8988T (cell line): ENCODE measurements at places on chromosomes 3 and 15.

DNA sequence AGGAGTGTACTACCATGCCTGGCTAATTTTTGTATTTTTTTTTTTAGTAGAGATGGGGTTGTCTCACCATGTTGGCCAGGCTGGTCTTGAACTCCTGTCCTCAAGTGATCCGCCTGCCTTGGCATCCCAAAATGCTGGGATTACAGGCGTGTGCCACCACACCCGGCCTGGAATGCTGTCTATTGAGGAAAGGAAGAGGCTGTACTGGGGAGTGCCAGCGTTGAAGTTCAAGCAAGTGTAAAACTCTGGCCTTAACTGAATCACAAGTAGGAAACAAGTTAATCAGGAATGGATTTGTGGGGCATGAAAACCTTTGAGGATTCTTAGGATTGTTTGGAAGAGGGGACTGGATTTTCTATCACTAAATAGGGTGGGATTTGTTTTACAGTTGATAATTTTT lies 1.4 kb upstream of the SENP2 start:
- DNase-seq = no peak

- DNase-seq = no peak
Observed at GRCh38 chr3:195856410-195857084, 44.8 kb upstream of the MUC4 start.

DNA sequence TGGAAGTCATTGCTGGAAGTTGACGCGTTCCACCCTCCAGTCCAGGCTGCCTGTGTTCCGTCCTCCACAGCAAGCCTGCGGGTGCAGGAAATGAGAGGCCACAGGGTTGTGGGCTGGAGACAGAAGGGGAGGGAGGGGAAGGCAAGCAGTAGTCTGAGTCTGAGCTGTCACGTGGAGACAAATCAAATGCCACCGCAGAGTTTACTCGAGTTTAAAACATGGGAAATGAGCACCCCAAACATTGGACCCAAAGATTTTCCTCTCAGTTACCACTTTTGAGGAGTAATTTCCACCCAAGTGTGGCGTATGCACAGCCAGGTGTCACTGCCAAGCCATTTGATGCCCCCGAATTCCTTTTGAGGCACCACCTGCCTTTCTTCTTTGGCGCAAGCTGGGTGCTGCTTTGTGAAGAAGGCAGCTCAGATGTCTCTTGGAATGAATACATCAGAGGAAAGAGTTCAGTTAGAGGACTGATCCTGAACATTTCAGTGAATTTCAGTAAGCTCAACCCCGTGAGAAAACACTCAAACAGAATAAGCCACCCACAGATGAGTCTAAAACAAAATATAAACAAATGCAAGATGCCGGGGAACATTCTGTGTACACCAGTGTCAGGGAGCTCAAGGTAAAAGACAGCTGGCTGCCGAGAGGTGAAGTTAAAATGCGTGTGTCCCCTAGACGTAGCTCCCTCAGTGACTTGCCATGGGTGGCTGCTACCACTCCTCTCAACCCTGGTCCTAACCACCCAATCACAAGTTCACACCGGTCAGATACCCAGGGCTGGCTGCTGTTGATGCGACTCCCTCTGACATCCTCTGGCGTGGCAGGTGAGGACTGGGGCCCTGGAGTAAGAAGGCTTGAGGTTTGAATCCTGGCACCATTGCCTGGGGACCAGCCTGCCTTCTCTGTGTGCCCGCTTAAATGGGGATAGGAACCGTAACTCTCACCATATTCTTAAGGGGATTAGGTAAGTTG lies 203.8 kb downstream of the UACA start:
- DNase-seq = no peak

- DNase-seq = no peak
Observed at GRCh38 chr3:192652727-192653126, 74.6 kb downstream of the FGF12 start.

DNA sequence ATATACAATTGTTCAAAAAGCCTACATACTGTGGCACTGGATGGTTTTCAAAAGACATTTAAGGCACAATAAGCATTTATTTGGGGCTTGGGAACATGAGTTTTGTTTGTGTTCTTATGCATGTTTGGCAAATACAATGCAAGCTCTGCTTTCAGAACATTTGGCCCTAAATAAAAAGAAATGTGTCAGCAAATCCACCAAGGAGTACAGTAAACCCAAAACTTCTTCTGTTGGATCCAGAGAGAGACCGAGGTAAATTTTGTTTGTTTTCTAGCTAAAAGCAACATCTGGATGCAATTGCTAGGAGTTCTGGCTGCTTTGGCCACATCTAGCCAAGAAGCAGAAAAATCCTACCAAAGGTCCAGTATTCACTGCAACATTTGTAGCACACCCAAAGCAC lies 168.8 kb downstream of the DCLK3 start:
- DNase-seq = no peak

DNA sequence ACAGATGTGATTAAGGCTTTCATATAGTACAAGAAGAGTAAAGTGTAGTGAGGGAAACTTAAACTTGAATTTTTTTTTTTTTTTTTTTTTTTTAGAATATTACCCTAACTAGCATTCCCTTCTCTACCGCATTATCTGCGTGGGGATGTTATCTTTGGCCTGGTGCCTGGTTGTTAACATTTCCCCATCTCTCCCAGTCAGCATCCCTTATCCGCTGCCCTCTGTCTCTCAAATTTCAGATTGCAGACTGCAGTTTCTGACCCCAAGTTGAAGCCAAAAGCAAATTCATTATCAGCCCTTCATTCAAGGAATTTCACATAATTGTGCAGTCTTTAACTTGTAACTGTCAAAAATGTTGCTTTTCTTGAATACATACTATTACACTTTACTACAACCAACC lies 353.0 kb downstream of the PLOD2 start:
- DNase-seq = no peak

GRCh38 chr3:76582632-76583378 lies 457.1 kb upstream of the ROBO2 start:
- no peak for DNase-seq

DNA sequence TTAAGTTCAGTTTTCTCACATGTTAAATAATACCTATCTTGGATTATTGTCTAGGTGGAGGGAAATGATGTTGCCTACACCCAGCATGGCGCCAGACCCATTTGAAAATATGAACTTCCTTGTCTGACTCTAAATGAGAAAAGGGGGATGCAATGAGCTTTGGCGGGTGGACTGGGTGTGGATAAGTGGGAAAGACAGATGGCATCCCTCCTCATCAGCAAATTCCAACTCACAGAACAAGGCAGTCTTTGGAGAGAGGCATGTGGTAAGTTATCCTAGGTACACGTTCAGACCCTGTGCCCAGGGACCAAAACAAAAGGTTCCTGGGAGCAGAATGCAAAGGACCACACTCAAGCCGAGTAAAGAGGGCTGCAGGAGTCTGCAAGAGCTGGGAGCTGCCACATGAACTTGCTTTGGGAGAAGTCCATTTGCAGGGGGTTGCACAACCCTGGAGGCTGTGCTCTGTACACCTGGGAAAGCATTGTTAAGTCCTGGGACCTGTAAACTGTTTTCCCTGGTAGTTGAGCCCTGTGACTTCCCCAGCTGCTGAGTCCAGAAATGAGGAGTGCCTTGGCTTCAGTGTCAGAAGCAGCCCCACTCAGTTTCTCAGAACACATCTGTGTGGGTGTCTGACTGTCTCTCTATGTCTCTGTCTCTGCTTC lies 102.3 kb upstream of the TPM1 start:
- DNase-seq = no peak

- DNase-seq = no peak
Observed at GRCh38 chr15:88401996-88402656, 65.1 kb downstream of the MRPL46 start.

DNA sequence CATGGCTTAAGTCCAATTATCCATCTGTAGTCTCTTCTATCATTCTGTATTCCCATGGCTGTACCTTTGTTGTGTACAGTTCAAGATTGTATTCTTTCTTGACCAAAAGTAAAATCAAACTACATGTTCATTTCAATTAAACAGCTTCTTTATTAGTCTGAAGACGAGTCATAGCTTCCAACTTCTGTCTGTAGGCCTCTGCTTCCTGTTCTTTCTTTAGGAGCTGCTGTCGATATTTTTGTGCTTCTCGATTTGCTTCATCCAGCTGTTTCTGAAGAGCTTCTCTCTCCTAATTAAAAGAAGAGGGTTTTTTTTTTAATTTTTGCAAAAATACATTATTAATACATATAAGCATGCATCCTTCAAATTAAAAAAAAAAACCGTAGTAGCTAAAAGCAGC lies 13.0 kb upstream of the HDC start:
- DNase-seq = no peak

DNA sequence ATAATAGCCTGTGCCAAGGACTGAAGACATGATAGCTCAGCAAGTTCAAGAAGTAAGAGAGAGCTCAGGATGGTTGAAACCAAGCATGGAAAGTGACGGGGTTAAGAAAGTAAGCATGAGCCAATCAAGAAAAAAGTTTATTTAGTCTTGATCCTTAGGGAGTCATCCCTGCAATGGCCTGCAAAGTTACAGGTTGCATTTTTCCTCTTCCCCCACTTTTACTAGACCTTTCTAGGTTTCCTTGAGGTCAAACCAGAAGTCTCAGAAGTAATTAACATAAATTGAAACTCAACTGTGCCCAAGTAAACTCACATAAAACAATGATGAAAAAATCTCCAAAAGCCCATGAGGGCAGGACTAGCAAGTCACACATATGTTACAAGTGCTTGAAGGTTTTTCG lies 250.9 kb downstream of the MAGI1 start:
- DNase-seq = no peak

GRCh38 chr15:73303636-73304035 lies 65.1 kb downstream of the HCN4 start:
- no peak for DNase-seq

GRCh38 chr15:96058103-96058851 lies 272.2 kb upstream of the NR2F2 start:
- no peak for DNase-seq

DNA sequence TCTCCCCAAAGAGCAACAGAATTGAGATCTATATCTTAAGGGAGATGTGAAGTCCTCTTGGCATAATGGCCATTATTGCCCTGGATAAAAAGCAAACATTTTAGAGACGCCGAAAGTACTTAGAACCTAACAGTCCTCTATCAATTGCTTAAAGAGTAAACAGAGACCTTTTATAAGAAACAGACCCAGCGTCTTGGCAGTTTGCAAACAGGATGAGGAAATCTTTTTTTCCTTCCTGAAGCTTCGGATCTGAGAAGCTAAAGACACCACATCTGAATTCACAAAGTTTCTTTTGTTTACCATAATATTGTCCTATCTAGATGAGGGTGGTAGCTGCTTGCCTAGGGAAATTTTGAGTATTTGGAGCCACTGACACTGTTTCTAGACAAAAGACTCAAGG lies 59.9 kb upstream of the LIMD1 start:
- DNase-seq = no peak

- DNase-seq = no peak
Observed at GRCh38 chr3:74447221-74447620, 167.2 kb downstream of the CNTN3 start.

- DNase-seq = no peak
Observed at GRCh38 chr3:8667463-8668091, 23.0 kb upstream of the SSUH2 start.
